ENCODE measurements at places on chromosomes 6 and 20. TPM values are rescaled to one million over a fixed set of nuclear protein-coding genes. Genes with fewer than 3 reads are reported as not detected.

- no peak for DNase-seq
Observed at GRCh38 chr6:3351829-3352524, 93.2 kb downstream of the PSMG4 start.

GRCh38 chr6:72522735-72523141, 99.1 kb upstream of the KCNQ5 start:
- DNase-seq = no peak

DNA sequence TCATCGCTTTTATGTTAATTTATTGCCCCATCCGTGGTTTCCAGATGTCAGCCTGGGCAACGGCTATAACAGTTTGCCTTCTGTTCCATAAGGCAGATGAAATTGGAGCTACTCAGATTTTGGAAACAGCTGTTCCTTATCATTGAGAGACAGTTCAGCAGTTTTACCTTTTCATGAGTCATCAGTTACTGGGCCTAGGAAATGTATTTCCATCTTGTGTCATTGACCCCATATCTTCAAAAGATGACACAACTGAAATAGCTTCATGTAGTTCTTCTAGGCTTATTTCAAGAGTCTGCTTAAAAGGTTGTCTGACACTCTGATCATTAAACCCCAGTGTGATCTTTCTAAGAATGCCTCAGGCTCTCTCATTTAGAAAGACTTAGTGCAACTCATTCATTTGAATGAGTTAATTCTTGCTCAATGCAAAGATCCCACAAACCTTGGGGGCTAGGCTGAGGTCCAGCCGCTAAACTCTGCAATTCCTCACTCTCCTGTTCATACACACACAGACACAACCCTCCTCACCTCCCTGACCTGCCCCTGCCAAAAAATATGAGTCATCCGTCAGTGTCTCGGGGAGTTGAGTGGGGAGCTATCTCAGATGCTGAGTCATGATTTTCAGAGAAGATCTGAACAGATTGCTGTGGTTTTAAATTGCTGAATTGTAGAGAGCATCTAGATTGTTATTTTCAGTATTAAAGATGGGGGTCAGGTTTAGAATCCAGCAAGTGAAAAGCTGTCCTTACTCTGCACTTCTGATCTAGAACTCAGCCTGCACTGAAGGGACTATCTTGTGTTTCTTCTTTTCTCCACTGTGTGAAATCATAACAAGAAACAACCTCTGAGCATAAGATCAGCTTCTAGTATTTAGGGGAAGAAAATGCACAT, 61.8 kb downstream of the RPP40 start:
- DNase-seq = no peak

- no peak for DNase-seq
Observed at GRCh38 chr6:292506-293192, 362 bp downstream of the DUSP22 start.

DNA sequence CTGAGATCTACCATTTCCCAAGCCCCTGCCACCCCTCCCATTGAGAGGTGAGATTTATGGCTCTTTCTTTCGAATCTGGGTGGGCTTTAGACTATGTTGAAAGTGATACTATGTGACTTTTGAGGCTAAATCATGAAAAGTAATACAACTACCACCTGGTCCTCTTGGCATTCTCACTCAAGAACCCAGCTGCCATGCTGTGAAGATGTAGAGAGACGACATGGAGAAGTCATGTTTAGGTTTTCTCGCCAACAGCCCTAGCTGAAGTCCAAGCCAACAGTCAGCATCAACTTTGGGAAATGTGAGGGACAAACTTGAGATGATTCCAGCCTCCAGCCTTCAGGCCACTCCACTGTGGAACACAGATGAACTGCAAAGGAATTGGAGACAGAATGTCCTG, 108.7 kb downstream of the SCP2D1 start:
- no peak for DNase-seq

GINM1 gene
- 109 TPM for polyA plus RNA-seq

HSF2 gene
- polyA plus RNA-seq = 28.6 TPM

BPI gene
- polyA plus RNA-seq = 1.4 TPM
